SK-N-DZ (cell line): ENCODE measurements at places on chromosomes 11 and 22.
A peak's percentile ranks its signal among the peaks of the same experiment; 100 is the strongest.

GRCh38 chr22:23715806-23716375 is 25.1 kb downstream of the RGL4 start:
- no peak for DNase-seq

- peak; percentile 66 for DNase-seq
Observed at GRCh38 chr11:117444711-117445658, 117.3 kb downstream of the CEP164 start.

GRCh38 chr11:61762798-61763197 is 10.4 kb downstream of the MYRF start:
- DNase-seq = peak; percentile 69

DNA sequence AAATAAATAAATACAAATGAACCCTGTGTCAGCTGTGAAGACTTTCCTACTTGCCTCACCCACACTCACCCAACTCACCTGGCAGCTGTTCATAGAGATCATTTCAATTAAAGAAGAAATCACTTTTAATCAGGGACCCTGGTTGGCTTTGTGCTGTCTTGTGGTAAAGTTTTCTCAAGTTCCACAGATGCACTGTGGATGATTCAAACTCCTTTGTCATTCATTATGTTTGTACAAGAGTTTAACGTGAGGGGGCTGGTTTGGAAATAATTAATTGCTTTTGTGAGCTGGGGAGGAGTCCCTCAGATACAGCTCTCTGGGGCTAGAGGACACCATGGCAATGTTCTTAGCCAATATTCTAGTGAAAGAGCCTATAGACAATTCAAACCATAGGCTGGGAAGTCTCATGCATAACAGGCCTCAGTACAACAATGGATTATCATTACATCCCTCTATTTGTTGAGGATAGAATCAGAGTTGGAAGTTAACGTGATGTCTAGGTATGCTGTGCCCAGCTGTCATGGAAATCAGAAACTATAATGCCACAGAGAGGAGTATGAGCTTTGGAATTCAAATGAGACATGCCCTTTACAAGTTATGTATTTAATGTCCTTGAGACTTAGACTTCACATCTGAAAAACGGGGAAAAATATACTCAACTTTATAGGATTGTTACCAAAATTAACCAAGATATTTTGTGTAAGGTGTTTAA is 698.5 kb downstream of the KCNA4 start:
- DNase-seq = no peak

GRCh38 chr11:62195945-62196344 is 5.9 kb downstream of the SCGB1D1 start:
- DNase-seq = no peak

GRCh38 chr11:62125316-62125715 is 1.5 kb downstream of the INCENP start:
- no peak for DNase-seq

GRCh38 chr11:87230995-87231394 is 193.3 kb downstream of the TMEM135 start:
- no peak for DNase-seq

DNA sequence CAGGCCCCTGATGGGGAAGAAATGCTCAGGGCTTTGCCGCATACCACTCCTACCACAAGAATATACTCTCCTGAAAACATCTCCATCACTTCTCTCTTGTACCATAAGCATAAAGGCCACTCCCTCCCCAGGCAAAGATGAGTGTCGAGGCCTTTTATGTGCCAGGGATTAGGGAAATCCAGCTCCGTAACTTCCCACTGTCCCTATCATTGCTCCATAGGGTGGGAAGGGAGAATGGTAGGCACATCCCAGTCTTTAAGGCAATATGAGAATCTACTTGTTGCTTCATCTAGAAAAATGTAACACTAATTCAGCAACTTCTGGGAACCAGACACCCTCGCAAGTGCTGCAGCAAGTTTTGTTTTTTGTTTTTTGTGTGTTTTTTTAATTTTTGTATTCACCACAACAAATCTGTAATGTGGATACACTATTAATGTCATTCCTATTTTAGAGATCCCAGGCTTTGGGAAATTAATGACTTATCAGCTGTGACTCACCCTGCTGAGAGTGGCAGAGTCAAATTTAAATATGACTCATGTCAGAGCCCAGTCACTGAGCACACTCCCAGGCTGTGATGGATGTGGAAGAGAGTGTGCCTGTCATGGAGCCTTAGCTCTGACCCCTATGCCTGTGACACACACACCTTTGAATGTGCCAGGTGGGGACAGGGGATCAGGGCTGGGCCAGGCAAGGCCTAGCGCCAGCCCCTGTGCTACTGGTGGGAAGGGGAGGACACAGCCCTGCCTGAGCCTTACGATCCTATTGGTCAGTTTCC is 23.4 kb downstream of the PANX1 start:
- DNase-seq = no peak

- DNase-seq = no peak
Observed at GRCh38 chr11:2796508-2797113, 89.0 kb downstream of the CDKN1C start.

- no peak for DNase-seq
Observed at GRCh38 chr11:131430473-131431208, 60.2 kb downstream of the NTM start.

DNA sequence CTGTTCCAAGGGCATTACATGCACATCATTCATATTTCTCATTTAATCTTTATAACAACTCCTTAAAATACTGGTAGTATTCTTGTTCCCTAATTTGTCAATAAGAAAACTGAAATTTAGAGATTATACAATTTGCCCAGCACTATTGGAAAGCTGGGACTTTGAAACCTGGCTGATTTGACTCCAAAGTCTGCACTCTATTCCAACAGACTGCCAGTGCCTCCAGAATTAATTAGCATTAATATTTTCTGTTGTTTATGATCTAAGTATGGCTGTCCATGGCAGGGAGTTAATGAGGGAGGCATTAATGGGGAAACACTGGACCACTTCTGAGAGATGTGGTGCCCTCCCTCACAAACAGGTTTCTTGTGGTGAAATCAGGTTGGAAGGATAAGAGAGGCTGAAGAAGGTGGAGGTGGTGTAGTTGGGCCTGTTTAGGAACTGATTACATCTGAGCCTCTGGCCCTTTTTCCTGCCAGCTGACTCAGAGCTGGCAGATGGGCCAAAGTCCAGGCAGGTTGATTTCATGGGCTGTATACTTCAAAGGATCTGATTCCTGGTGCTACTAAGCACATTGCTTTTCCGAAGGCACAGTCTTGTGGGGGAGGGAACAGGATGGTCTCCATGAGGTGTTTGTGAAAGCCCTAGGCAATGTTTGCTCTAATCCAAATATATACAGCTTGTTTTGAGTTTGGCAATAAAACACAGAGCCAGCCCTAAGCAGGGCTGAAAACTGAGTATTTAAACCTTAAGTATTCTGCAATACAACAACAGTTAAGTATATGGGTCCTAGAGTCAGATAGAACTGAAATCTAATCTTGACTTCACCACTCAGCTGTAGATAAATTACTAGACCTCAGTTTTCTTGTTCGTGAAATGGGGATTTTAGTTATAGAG is 21.0 kb upstream of the RAB30 start:
- no peak for DNase-seq

DNA sequence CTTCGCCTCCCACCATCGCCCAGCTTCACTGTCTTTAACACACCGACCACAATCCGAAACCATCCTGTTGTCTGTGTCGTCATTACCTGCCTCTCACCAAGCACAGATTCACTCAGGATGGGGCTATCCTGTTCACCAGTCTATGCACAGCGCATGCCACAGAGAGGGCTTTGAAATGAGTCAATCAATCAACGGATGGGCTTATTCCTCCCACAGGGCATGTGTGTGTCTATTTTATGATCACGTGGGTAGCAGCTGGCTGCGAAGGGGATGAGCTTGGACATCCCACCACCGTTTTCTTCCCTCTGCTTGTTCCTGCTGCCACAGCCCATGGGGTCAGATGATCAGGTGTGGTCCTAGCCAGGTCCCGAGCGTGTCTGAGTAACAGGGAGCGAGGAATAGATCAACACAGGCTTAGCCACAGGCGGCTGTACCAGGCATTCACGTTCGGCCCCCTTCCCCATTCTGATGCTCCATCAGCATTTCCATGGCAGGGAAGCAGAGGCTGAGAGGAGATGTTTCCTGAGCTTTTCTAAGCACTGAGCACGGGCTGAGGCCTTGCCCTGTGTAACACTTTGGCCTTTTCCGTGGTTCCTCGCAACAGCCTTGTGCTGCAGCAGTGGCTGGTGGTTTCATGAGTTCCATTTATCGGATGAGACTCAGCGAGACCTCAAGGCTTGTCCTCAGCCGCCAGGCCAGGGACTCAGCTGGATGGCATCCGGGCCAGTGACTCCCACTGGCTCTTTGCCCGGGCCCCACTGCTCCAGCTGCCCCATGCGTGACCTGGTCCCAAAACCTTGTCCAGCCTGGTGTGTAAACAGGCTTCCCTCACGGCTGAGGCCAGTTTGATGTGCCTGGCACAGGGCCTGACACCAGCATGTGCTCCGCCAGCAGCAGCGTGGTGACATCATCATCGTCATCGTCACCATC is 48.1 kb upstream of the FGF3 start:
- no peak for DNase-seq

DNA sequence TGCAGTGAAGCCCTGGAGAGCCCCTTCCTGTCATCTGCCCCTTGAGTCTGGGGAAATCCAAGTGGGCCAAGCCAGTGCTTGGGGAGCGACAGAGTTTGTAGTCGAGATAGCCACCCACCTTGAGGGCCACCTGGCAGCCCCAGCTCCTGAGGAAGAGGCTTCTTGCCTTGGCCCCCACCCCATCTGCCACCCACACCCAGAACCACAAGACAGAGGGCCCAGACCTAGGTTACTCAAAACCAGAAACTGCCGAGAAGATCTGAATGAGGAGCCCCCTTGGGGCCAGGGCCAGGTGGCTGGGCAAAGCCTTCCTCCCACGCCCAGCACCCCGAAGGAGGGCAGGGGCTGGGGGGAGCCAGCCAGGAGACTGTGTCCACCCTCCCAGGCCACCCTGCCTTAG is 18.8 kb upstream of the PRR5 start:
- no peak for DNase-seq

DNA sequence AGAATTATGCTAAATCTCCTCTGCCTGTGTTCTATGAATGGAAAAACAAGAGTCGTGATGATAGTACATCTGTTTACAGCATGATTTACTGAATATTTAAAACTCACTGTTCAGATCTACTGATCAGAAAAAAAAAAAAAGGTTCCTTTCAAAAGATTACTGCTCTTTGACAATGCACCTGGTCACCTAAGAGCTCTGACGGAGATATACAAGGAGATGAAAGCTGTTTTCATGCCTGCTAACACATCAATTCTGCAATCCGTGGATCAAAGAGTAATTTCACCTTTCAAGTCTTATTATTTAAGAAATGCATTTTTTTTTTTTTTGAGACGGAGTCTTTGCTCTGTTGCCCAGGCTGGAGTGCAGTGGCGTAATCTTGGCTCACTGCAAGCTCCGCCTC is 30.7 kb downstream of the CLTCL1 start:
- no peak for DNase-seq

DNA sequence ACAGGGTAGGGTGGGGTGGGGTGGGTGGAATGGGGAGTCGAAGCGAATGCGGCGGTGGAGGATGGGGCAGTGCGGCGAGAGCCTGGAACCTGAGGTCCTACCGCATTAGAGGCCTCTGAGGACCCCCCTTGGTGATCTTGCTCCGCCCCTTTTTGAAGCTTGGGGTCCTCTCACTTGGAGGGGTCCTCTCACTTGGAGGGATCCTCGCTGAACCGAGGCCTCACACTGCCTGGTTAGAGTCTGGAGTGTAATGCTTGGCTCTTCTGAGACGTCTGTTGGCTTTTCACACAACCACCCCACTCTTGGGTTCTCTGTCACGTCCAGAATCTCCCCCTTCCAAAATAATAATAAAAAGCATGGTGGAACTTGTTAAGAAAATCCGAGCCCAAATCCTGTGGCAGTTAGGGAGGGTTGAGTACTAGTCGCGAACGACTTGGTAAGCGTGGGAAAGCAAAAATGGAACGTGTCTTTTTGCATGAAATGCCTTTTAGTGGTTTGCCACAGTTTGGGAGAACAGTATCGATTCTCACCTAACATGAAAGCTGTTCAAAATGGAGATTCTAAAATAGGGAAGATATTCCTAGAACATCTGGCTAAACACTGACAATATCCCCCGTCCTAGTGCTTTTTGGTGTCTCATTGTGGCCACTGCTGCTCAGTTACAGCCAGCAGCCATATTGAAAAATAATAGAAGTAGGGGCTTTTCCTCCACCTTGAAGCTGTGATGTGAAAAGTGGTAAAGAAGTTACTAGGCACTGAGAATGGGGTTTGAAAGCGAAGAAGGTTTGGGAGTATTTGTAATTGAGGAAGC is 822 bp downstream of the RBX1 start:
- no peak for DNase-seq

GRCh38 chr11:25562417-25562816 is 769.5 kb upstream of the ANO3 start:
- DNase-seq = peak; percentile 5

DNA sequence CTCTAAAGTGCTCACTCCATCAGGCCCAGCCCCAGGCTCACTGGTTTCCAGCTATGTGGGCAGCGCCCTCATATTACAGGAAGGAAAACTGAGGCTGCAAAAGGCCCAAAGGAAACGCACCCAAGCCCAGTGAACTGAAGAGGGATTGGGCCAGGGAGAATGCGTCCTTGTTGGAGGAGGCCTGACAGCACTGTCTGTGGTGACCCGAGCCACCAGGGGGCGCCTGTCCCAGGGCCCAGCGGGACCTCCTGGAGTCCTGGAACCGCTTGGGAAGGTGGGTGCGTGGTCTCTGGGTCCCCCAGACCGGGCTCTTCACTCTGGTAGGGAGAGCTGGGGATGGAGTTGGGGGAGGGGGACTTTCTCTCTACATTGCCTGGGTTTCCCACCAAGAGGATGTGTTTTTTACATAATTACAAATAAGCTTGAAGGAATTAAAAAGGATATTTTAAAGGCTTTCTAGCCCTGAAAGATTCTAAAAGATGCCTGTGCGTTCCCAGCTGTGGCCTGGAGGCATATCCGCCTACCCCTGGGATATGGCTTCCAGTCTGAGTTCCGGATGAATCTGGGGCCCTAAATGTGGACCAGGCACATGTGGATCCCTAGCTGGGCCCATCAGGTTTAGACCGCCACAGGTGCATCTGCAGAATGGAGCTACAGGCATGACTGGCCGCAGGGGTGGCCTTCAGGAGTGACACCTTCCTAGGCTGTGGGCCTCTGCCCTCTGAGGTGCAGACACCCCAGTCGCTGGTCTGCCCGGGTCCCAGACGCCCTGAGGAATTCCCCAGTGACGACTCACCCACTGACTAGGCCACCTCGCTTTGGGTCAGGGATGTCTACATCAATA is 4.2 kb downstream of the SPI1 start:
- DNase-seq = peak; percentile 71

DNA sequence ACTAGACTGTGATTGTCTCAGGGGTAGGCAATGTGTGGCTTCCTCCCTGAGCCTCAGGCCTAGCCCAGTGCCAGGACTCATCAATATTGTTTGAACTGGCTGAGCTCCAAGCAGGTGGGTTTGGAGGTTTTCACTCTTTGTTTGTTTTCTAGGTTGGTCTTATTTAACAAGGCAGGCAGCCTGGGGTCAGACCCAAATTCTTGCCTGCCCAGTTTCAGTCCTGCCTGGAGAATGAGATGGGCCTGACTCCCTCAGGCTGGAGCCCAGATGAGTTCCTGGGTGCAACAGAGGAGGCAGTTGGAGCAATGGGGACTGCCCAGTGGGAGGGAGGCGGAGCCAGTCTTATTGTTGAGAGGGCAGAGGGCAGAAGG is 28.3 kb upstream of the TP53I11 start:
- no peak for DNase-seq

GRCh38 chr11:77071671-77072605 is 5.2 kb downstream of the CAPN5 start:
- DNase-seq = no peak

GRCh38 chr11:44892843-44893242 is 57.8 kb downstream of the TP53I11 start:
- no peak for DNase-seq
